ENCODE measurements at places on chromosomes 2 and 18.

GRCh38 chr2:164061129-164061746 lies 325.4 kb upstream of the FIGN start:
- no peak for DNase-seq

- DNase-seq = no peak
Measured at GRCh38 chr2:43100362-43100882, 126.0 kb downstream of the ZFP36L2 start.

DNA sequence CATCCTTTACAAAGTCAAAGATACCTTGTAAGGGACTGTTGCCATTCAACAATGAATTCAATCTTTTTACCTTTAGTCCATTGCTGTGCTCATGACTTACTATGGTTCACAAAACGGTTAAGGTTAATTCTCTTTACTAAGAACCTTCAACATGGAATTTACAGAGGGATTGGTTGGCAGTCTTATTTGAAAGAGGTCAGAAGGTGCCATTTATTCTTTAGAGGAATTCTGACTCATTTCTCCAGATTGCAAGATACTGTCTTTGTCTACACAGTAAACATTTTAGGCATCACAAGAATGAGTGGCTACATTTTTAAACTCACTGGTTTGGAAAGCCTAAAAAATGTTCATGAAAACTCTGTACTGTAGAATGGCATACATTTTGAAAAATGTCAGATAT lies 17.4 kb downstream of the KCNH7 start:
- DNase-seq = no peak

DNA sequence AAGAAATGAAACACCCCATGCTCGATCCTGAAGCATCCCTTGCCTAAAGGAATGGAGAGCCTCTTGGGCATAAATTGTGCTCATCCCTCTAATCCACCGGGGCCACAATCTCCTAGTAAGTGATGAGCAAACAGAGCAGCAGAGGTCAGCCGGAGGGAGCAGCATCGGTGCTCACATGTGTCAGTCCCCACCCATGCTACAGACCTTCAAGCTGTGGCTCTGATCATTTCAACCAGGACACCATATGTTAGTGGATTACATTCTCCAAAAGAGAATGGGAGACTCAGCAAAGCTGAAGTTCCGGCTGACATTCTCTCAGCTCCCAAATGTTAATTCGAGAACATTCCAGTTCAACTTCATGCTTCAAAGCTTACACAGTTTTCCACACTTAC lies 75.6 kb downstream of the AAK1 start:
- DNase-seq = no peak

DNA sequence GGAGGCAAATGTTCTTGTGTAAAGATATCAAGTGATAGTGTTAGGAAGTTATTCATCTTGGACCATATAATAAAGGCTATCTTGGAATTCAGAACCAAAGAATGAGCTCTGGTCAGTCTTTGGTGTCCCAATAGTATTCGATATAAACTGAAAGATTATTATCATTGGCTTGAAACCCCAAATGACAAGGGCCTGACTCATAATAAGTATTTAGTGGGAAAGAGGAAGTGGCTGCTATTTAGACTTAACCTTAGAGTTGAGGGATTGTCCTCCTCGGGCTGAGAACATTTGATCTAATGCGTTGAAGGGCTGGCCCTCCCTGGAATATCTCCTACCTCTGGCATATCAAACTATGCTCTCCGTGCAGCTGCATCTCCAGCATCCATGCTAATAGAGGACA lies 67.5 kb downstream of the CDH20 start:
- no peak for DNase-seq

All from activated CD8-positive, alpha-beta memory T cell treated with anti-CD3 and anti-CD28 coated beads for 48 hours (primary cell).